ENCODE measurements at places on chromosomes 4 and X. TPM values are rescaled to one million over a fixed set of nuclear protein-coding genes. Genes with fewer than 3 reads are reported as not detected.

DNA sequence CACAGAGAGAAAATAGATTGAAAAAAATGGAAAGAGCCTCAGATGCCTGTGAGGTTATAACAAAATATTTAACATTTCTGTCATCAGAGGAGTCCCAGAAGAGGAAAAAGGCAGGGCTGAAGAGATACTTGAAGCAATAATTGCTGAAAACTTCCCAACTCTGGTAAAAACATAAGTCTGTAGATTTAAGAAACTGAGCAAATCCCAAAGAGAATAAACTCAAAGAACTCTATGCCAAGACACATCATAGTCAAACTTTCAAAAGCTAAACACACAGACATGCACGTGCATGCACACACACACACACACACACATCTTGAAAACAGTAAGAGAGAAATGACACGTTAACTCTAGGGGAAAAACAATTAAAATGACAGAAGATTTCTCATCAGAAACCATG lies 94.1 kb downstream of the SLC16A2 start:
- DNase-seq: no peak

- DNase-seq: no peak
Measured at GRCh38 chr4:153469031-153469430, 2.9 kb downstream of the TMEM131L start.

- DNase-seq: no peak
Measured at GRCh38 chr4:156958276-156959074, 13.1 kb downstream of the PDGFC start.

DNA sequence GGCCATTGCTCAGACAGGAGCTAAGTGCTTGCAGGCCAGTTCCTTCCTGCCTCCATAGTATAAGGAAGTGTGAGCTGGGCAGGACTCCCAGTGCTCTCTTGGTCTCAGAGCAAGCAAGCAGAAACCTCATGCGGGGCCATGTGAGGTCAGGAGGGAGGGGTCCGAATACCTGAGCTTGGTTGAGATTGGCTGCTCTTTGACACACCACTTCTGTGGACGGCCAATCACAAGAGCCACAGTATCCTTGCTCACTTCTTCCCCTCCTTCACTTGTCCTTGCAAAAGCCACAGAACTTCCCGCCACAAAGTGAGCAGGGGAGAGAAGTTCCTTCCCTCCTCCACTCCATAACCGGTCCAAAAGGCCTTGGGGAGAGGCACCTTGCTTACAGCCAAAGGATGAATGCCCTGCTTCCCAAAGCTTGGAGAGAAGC lies 56.7 kb downstream of the PRPS1 start:
- DNase-seq: no peak

DNA sequence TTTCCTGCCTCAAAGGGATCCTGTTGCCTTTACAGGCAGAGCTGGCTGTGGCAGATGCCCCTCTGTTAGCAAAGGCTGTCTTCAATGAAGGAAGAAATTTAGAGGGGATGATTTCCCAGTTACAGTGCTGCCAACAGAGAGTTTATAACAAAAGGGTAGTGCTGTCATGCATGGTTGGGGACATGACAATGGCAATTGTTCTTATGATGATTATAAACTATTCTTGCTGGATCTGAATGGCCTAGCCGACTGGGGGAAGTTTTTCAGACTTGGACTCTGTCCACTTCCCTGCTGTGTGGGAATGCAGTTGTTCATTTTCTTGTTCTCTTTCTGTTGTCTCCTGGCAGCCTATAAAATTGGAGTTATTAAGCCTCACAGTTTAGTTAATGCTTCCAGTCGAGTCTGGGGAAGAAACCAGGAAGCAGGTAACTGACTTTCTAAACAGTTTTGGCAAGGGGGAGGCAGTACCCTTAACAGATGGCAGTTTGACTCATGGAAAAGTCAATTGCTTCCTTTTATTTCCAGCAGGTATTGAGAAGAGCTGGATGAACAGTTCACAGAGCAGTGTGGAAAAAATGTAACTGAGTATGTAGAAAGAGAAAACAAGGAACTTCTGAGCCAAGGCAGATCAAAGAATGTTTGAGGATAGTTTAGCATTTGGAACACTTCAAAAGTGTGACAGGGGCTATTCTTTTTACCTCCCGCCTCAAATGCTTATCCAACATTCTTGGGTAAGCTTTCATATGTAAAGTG lies 582.6 kb downstream of the RAPGEF2 start:
- no peak for DNase-seq

- DNase-seq: no peak
Measured at GRCh38 chr4:136017556-136017955, 1514.7 kb downstream of the PCDH18 start.

The TCEAL5 gene
- not detected for total RNA-seq

The GRPR gene
- total RNA-seq: 0.68 TPM

The MMRN1 gene
- 10.7 TPM for total RNA-seq

The ARHGAP36 gene
- 1.8 TPM for total RNA-seq

Measured in neural crest cell (in vitro differentiated cells).